ENCODE measurements at places on chromosomes 3 and 15.

DNA sequence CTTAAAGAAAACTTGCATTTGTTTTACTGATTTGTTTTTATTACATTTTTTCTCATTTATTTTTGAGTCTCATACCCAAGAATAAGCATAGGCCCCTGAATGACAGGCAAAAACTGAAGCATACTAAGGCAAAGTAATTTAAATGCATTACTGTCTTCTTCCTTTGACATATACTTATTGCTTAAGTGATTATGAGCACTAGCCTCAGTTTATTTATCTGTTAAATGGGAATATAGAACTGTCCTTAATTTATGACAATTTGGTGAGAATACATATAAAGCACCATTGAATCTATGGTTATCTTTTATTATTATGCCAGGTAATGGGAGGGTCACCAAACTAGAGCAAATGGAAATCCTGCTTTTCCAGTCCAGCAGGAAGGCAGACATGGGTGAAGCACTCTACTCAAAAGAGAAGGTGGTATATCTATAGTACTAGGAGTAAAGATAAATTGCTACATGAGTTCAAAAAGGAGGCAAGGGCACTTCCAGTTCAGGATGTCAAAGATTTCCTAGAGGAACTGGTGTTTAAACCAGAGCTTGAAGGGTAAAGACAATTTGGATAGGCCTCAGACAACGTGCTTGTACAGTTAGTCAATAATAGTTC lies 435.0 kb downstream of the FOXP1 start:
- no peak for DNase-seq

DNA sequence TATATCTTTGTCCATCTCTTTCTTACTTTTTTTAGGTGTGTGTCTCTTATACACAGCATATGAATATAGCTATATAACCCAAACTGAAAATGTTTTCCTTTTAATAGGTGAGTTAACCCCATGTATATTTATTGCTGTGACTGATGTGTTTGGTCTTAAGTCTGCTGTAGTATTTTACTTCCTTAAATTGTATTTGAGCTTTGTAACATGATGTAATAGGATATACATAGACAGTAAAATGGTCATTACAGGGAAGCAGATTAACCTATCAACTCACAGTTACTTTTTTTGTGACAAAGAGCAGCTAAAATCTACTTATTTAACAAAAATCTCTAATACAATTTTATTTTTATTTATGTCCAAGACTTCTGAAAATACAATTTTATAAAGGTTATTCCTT lies 51.8 kb upstream of the CDAN1 start:
- no peak for DNase-seq

DNA sequence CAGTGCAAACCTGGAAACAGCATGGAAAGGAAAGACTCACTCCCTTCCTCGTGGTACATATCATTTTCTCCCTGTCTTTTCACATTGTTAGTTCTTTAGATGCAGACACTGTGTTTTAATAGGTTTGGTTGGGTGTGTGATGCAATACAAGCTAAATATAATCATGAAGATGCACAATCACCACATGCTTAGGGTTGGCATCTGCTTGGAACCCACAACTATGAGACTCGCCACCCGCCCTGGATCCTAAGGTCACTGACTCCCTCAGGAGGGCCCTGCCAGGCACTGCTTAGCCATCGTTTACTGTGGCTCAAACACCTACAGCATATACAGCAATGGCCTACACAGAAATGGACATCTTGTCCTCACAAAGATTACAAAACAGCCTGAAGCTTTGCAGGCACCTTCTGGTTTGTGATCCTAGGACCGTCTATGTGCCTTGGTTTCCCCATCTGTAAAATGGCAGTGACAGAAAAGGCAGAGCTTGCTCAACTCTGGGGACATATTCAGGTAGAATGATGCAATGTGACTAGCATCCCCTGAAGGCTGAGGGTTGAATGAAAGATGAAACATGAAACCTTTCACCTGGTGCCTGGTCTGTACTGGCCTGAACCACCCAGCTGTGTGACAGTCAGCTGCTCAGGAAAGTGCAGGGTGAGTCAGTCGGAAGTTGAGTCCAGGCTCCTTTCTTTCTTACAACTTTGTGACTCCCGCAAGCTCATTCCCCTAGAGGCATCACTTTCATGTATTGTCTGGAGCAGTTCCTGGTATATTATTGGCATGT lies 123.6 kb upstream of the PFN2 start:
- DNase-seq = no peak

DNA sequence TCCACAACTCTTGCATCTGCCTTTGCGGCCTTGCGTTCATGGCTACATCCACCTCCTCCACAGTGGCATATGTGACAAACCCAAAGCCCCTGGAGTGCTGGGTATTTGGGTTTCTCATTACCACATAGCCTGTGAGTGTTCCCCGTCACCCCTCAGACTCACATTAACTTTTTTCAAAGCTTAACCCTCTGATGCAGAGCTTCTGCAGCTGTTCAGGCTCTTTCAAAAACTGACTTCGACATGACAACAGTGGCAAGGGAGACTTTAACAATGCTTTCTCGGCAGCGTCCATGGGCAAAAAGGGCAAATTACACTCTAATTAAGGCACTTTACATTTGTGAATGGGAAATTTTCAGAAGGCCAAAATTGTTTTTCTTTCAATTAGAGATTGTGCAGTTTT lies 343.2 kb downstream of the UNC13C start:
- DNase-seq = no peak

- DNase-seq = no peak
These were observed 98.6 kb downstream of the CHL1 start for GRCh38 chr3:295166-295565.

DNA sequence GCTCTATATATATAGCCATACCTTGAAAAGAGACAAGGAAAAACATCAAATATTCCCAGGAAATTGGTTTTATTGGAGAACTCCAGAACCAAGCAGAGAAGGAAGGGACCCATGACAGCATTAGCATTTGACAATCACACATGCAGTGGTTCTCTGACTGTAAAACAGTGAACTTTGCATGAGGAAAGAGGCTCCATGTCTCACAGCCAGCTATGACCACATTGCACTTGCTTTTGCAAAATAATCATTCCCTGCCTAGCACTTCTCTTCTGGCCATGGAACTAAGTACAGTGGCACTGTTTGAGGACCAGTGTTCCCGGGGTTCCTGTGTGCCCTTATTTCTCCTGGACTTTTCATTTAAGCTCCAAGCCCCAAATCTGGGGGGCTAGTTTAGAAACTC lies 85.5 kb downstream of the TGFBR2 start:
- DNase-seq = no peak

- DNase-seq = no peak
These were observed 279.1 kb downstream of the FAM43A start for GRCh38 chr3:194964809-194965208.

GRCh38 chr3:2516762-2517441 lies 418.2 kb downstream of the CNTN4 start:
- DNase-seq = no peak

Measured in stimulated activated naive CD8-positive, alpha-beta T cell treated with anti-CD3 and anti-CD28 coated beads, Interleukin-15, Interleukin-2, amounts not matched to agents 100 U/mL and 50 U/mL, for 24 hours (primary cell).